ENCODE measurements at places on chromosomes 1 and 21.

GRCh38 chr21:41684381-41685245, 82.2 kb downstream of the RIPK4 start:
- no peak for DNase-seq

DNA sequence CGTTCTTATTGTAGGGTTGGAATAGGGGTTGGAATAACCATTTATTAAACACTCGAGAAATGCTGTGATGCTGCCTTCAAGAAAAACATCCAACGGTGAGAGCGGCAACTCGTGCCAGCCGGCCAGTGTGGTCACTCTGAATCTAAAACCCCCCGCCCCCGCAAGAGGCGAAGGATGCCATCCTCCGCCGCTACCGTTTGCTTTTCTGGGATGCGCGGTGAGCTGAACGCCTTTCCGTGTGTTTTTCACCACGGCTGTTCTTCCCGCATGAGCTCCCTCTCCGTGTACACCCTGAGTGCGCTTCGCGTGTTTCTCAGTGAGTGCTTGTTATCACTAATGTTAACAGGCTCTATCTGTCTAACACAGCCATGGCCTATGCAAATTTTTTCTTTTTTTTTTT, 42.0 kb upstream of the RIPK4 start:
- no peak for DNase-seq

- peak; percentile 63 for DNase-seq
Measured at GRCh38 chr1:158124999-158125398, 55.7 kb upstream of the CD1D start.

DNA sequence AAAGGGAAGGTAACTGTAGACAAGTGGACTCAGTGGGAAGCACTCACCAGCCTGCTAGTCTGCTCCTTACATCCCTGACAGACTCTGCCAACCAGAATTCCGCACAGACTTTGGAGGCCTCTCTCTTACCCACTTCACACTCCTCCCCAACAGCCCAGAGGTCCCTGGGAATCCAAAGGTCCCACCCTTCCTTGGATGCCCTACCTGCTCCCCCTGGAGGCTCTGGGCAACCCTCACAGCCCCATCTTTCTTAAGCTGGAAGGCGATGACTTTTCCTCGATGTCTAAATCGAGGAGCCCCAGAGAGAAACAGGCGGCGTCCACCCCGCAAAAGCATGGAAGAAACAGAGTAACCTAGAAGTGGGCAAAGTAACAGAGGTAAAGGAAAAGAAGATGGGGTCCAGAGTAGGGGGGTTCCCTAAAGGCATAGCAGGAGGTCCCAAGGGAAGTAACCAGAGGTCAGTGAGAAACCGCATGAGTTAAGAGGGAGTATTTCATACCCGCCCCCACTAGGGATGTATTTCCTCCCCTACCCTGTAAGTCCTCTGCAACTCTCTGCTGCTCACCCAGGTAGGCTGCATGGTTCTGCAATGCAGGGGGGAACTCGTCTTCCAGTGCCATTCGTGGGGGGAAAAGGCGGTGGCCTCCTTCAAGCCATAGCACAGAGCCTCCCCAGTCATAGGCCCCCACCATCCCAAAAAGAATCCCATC, 8.4 kb downstream of the ITGA10 start:
- DNase-seq: no peak

- peak; percentile 58 for DNase-seq
Measured at GRCh38 chr1:43934101-43934985, 742 bp downstream of the ARTN start.

DNA sequence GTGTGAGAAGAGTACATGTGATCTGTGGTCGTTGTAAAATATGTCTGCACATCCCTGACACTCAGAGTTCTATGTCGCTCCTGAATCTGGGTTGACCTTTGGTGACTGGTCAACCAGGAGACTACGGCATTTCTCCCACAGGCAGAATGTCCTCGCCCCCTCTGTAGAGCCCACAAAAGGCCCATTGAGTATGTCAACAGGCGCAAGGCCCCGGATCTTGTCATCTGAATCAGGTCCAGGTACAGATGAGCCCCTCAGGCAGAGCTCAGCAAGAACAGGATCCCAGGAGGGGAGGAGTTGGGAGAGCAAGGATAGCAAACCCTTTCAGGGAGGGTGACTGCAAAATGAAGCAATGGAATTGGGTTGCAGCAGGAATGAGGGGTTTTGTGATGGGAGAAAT, 126.5 kb downstream of the MATN1 start:
- no peak for DNase-seq

- DNase-seq: no peak
Measured at GRCh38 chr1:147753081-147753480, 7.3 kb downstream of the GJA5 start.

- DNase-seq: no peak
Measured at GRCh38 chr1:59237900-59238299, 59.0 kb upstream of the FGGY start.

DNA sequence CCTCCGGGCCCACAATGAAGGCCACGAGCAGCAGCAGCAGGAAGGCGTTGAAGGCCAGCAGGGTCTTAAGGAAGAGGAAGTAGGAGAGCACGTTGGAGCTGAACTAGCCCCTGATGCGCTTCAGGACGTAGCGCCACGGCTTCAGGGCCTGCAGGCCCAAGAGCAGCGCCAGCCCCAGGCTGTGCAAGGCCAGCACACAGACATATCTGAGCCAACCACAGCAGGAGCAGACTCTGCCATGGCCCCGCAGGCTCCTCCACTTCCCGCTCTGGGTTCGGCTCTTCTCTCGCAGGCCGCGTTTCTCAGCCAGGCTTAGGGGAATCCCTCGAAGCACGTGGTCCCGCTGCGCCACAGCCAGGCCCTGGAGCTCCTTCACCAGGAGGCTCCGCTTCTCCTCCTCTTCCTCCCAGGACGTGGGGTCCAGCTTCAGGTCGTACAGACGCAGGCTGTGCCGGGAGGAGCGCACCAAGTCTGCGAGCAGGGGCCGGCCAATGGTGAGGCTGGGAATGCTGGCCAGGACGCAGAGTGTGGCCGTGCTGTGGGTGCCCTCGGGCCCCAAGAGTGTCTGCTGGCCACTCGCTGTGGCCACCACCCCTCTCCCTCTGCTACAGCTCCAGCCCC, 41.7 kb downstream of the ZNF691 start:
- DNase-seq: no peak

DNA sequence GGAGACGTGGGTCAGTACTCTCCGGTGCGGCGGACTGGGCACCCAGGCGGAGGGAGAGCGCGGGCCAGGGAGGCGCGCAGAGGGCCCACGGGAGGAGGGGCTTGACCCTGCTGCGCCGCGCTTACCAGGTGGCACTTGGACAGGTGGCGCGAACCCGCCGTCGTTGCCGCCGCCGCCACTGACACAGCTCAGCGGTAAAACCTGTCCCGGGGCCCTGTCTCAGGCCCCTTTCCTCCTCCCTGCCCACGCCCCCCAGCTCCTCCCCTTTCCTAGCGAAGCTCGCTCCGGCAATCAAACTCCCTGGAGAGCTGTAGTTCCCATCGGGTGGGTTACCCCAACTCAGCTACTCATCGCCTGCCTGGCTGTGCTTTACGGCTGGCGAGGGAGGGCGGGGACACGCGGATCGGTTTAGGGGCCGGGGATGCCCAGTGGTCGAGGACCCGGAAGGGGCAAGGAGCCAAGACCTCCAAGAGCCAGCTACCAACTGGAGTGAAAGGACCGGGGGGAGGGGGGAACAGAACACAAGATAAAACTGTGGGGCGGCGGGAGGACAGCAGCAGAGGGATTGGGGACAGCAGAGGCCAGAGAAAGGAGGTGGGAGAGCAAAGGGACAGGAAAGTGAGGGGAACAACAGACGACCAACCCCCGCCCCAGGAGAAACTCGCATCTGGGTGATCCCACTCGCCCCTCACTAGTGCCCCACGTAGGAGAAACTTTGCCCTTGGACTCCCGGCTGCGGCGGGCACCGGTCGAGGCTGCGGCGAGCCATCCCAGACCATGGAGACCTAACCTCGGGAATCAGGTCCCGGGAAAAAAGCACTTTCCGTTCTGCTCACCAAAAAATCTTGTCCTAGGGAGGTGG, 2.9 kb downstream of the GFI1 start:
- peak; percentile 82 for DNase-seq

GRCh38 chr1:204201348-204202040, 5.2 kb upstream of the KISS1 start:
- no peak for DNase-seq

DNA sequence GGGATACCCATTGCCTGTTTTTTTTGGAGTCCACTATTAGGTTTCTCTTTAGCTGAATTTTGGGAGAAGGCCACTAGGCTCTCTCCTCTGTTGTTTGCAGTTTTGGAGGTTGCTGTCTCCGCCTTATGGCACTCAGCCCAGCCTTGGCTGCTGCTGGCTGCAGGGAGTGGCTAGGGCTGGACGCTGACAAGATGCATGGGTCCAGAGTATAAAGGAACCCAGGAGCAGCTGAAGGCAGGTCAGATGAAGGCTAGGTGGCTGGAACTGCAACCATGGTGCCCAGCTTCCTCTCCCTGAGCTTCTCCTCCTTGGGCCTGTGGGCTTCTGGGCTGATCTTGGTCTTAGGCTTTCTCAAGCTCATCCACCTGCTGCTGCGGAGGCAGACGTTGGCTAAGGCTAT, at the start of gene CYP4B1:
Gene CYP4B1, plus strand, starts transcription at position 237 of the 400 bp plus-strand sequence. Its CDS starts 36 bp downstream, at position 273.
- DNase-seq: no peak

- no peak for DNase-seq
Measured at GRCh38 chr21:33039536-33039935, 13.8 kb downstream of the OLIG2 start.

GRCh38 chr1:151583796-151584195, 28.1 kb upstream of the SNX27 start:
- no peak for DNase-seq

DNA sequence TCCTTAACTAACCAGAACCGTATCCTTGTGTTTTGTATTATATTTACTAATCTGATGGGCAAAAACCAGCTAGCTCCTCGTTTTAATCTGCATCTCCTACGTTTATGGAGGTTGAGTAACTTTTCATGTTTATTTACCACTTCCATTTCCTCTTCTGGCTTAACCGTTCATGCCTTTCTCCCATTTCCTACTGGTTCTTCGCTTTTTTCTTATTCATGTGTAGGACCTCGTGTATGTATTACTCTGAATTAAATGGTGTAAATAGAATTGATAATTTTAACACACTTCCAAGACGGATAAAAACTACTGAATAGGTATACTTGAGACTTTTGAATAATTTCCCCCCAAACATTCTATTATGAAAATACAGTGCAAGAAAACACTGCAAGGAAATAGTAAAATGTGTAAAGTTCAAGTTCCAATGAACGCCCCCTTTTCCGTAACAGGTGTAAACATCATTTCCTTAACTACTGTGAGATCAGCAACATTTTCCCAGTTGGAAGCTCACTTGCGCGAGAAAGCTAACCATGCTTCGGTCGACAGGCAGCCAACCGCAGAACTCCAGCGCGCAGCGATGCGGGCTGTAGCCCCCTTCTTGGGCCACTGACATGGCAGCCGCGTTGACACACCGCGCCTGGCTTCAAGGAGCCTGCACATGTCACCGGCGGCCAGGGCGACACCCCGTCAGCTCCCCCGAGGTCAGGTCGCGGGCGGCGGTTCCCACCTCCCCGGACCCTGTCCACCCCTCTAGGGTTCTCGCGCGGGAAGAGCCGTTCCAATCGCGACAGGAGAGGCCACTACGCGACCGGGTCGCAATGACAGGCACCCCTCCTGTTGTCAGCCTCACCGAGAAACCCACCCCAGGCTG, 816 bp downstream of the EDEM3 start:
- peak; percentile 49 for DNase-seq

- DNase-seq: no peak
Measured at GRCh38 chr1:17193222-17194132, 11.5 kb upstream of the PADI1 start.

DNA sequence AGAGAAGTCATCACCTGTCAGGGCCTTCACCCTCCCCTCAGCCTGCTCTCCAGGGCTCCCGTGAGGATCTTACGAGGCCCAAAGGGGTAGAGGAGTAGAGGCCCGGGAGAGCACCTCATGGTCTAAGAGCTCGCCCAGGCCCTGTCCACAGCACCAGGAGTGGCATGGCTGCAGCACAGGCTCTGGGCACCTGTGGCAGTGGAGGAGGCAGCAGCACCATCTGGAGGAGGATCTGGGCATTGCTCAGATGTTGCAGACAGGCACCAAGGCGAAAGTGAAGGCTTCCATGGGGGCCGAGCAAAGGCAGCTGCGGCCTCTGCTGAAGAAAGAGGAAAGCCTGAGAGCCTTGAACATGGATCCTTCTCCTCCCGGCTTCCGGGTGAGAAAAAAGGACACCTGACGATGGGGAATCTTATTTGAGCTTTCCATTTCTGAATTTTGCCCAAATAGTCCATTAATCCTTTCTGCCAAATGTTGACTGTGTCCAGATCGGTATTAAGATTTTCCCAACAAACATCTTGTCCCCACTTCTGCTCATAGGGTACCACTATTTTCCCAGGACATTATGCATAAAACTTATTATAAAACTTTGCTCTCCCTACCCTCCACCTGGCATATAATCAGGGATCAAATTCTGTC, 604.7 kb downstream of the PTPRC start:
- peak; percentile 77 for DNase-seq

- DNase-seq: no peak
Measured at GRCh38 chr1:100750005-100750885, 30.7 kb downstream of the VCAM1 start.

DNA sequence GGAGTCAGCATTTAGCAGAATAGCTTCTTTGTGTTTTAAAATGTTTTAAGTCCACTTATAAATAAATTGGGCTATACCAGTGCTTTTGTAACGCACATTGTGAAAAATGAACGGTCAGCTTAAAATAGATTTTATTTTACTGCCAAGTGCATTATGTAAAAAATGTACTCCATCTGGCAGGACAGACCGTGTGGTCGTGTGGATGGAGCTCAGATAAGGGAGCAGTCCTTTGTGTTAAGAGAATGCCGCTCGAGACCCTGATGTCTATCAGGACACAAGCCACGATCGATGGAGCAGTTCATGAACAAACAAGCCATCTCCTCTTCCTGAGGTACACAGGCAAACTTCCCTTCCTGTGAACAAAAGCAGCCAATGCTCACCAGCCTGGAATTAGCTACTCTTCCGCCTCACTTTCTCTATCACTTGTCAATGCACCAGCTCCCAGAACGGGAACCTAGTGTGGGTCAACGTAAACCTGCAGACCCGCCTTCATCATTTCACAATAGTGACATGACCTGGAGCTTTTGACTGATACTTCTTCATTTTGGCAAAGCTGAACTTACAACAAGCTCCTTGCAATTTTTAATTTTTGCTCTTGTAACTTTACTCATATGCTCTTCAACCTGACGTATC, 243.5 kb downstream of the TGFB2 start:
- no peak for DNase-seq

GRCh38 chr1:1832820-1833219, 54.5 kb upstream of the NADK start:
- no peak for DNase-seq
